ENCODE measurements at places on chromosomes 3 and 15.

GRCh38 chr3:178238179-178238578, 298.1 kb upstream of the KCNMB2 start:
- no peak for DNase-seq

GRCh38 chr15:84968301-84968700, 13.4 kb upstream of the PDE8A start:
- no peak for DNase-seq

DNA sequence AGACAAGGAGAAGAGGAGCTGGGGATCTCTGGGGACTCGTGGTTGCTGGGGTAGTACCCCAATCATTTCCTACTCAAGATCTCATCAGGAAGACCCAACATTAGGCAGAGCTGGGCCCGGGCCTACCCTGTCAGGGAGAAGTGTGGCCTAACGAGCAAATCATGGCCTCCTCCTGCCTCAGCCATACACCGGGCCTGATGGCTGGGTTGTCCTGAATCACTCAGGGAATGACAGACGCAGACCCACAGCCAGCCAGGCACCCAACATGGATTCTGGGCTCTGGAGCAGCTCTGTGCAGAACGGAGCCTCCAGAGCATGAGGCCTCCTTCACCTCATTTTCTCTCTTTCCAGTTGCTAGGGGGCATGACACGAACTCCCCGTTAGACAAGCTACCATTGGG, 19.7 kb downstream of the ITGA11 start:
- DNase-seq = no peak

- DNase-seq = no peak
Measured at GRCh38 chr3:31485196-31485595, 47.5 kb upstream of the STT3B start.

GRCh38 chr3:174821477-174821876, 37.7 kb upstream of the NAALADL2 start:
- DNase-seq = no peak

DNA sequence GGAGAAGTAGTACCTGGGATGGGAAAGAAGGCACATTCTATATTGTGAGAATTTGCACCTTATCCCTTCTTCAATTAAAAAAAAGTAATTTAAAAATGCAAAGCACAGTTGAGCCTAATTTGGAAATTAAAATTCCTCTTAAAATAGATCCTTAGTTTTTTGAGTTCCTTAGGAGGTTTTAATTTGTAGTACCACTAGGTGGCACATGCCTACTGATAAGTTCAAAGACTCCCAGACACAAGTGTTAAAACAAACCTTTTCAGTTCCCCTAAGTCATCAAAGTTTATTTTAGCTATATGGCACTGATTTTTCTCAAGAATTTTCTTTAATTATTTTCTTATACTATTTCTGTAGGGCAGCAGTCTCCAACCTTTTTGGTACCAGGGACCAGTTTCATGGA, 127.6 kb upstream of the AZI2 start:
- DNase-seq = no peak

- no peak for DNase-seq
Measured at GRCh38 chr15:66730168-66731021, 28.4 kb downstream of the SMAD6 start.

DNA sequence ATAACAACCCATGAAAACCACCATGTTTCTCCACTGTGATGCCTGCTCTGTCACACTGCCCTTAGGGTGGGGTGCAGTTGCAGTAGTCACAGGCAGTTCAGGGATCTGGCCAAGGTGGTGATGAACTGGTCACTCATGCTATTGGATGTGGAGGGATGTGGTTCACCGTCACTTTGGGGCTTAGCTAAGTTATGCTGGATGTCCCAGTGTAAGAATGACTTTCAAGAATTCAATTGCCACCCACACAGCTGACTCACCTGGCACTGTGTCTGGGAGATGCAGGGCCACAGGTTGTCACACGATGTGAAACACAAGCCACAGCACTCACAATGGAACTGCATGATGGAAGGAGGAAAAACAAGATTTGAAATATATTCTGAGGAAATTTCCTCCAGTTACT, 146.1 kb upstream of the CTNNB1 start:
- no peak for DNase-seq

DNA sequence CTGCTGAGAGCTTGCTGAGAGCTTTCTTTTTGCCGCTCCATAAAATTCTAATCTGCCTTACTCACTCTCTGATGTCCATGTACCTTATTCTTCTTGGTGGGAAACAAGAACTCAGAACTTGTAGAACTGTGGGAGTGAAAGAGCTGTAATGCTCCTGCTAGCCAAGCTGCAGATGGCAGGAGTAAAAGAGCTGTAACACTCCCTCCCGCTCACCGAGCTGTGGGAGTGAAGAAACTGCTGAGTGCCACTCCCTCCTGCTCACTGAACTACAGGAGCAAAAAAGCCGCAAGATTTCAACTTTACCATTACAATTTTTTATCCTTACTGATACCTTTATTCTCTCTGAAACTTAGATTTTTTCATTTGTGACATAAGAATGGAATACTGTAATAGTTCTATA, 199.1 kb downstream of the SI start:
- no peak for DNase-seq

GRCh38 chr3:190059242-190059590, 61.5 kb downstream of the P3H2 start:
- no peak for DNase-seq

- DNase-seq = no peak
Measured at GRCh38 chr3:29083676-29084075, 197.2 kb upstream of the RBMS3 start.
